ENCODE measurements at places on chromosomes 12 and 14.

GRCh38 chr12:66942741-66943465 lies 264.0 kb upstream of the GRIP1 start:
- DNase-seq: no peak

DNA sequence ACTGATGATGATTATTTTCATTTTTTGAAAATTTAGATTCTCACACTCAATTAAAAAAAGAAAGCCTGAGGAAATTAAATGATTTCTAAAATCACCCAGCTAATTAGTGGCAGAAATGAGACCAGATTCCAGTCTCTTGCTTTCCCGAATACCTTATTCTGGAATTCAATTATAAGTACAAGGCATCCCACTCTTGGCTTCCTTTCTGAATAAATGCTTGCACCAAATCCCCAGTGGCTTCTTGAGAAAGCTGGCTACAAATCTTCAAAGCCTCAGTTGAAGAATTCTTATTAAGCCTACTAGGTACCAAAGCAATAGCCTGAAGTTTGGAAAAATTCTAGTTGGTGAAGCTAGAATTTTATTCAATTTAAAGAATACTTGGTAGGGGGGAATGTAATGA lies 476.6 kb downstream of the DIO2 start:
- DNase-seq: no peak

DNA sequence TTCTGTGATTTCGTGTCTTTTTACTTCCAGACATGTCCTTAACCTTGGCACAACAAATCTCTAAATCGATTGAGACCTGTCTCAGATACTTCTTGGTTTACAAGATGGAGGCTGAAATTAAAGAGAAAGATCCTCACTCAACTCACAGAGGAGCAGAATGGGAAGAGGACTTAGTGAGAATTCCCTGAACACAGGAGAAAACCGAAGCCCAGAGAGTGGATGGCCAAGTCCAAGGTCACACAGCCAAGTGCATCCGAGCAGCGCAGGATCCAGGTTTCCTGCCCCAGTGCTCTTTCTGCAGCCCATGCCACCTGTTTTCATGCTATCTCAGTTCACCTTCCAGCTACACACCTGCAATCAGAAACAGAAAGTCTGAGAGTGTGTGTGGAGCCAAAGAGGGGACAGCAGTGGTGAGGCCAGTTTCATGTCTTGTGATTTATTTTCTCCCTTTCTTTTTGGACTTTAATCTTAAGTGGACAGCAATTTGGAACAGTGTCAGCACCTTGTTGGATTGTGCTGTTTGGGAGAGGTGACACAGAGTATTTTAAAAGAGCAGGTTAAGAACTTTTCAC lies 22.9 kb upstream of the TCL1B start:
- DNase-seq: no peak

- no peak for DNase-seq
Observed at GRCh38 chr12:72605975-72606374, 333.8 kb downstream of the TRHDE start.

- no peak for DNase-seq
Observed at GRCh38 chr14:58807191-58807590, 169.4 kb downstream of the DACT1 start.

- no peak for DNase-seq
Observed at GRCh38 chr14:80784820-80785219, 156.7 kb downstream of the CEP128 start.

DNA sequence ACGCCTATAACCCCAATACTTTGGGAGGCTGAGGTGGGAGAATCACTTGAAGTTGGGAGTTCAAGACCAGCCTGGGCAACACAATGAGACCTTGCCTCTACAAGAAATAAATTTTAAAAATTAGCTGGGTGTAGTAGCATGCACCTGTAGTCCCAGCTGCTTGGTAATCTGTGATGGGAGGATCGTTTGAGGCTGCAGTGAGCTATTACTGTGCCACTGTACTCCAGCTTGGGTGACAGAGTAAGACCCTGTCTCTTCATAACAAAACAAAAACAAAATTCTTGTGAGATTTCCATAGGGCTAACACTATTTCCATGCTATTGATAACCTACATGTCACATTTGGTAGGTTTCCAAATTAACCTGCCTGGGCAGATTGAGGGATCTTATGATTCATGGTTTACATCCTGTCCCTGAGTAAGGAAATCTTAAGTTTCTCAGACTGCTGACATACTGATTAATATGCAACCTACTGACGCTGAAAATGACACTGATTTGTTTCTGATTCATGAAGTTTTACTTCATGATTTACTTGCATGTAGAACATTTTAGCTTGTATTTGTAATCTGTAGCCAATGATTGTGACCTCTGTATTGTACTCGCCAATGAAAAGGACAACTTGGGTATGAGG lies 15.9 kb downstream of the ATP6V1D start:
- DNase-seq: no peak

- no peak for DNase-seq
Observed at GRCh38 chr14:99612738-99613330, 8.8 kb upstream of the CCDC85C start.

DNA sequence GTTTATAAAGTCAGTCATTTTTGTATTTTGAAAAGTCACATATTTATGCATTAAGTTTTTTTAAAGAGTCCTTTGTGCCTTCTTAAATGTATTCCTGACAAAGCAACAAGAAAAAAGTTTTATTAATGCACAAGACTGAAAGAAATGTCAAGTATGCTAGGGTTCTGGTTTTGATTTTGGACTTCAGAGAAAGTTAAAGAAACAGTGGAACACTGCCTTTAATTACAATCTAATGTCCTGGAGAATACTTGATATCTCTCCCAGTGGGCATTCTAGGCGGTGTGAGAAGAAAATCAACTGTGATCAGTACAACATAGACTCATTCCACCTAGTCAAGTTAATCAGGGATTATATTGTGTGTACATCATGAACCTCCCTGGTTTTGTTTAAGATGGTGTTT lies 49.9 kb downstream of the PRICKLE1 start:
- DNase-seq: no peak

GRCh38 chr12:115443351-115443938 lies 759.5 kb upstream of the TBX3 start:
- no peak for DNase-seq

DNA sequence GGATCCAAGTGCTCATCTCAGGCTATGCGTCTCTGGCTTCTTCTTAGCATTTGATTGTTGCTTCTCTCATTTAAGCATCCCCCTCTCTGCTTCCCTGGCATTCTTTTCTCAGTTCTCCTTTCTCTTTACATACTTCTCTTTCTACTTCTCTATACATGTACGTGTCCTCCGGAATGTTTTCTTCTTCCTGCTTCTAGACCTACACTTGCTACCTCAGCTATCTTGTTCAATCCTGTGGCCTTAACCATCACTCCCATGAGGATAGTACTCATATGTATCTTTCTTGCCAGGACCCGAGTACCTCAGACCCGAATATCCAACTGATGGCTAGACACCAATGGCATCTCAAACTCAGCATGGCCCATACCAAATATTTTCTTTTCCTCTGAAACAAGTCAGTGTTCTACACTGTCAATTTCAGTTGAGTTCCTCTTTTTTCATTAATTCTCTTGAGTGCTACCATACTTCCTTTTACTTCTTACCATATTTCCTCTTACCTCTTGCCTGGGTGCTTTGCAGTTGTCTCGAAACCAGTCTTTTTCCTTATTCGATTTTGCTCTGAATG lies 115.1 kb upstream of the SLC38A2 start:
- DNase-seq: no peak

GRCh38 chr12:1047898-1048660 lies 57.1 kb downstream of the ERC1 start:
- DNase-seq: no peak

Data from activated naive CD4-positive, alpha-beta T cell treated with anti-CD3 and anti-CD28 coated beads, Interleukin-2, amount 50 U/mL, for 16 hours (primary cell).